Left ventricle myocardium inferior (tissue), 1 donor: ENCODE measurements at places on chromosomes 16 and 17.

GRCh38 chr16:81697616-81698309 lies 81.3 kb upstream of the PLCG2 start:
- DNase-seq, result no peak

- no peak for DNase-seq
Measured at GRCh38 chr17:47670064-47670463, 20.3 kb downstream of the KPNB1 start.

GRCh38 chr16:57688487-57688986 lies 6.1 kb upstream of the DRC7 start:
- DNase-seq, result no peak

GRCh38 chr17:42833767-42834422 lies 698 bp downstream of the PSME3 start:
- DNase-seq, result no peak

DNA sequence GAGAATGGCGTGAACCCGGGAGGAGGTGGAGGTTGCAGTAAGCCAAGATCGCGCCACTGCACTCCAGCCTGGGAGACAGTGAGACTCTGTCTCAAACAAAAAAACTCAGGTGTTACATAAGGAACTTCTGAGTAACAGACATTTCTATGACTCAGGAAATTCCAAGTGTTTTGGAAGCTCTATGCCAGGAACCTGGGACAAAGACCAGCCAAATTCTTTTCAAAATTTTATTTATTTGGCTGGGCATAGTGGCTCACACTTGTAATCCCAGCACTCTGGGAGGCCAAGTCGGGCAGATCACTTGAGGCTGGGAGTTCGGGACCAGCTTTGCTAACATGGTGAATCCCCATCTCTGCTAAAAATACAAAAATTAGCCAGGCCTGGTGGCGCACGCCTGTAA lies 5.2 kb upstream of the SH2B1 start:
- DNase-seq, result no peak

GRCh38 chr17:12459736-12460135 lies 206.0 kb upstream of the MYOCD start:
- DNase-seq, result no peak

DNA sequence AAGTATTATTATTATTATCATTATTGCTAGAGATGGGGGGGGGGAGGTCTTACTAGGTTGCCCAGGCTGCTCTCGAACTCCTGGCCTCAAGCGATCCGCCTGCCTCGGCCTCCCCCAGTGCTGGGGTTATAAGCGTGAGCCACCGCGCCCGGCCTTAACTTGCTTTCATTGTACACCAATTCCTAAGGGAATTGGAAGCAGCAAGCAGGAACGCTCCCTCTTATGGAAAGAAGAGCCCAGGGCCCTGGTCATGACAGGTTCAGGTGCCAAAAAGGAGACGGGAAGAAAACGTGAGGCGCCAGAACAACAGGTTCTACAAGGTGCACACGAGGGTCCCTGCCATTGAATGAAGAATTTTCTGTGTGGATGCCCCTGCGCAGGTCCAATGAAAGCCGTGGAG lies 540 bp upstream of the RPL38 start:
- DNase-seq, result no peak

GRCh38 chr17:82089723-82090548 lies 8.1 kb downstream of the FASN start:
- DNase-seq, result peak; percentile 10

- no peak for DNase-seq
Measured at GRCh38 chr17:79915850-79916430, 76.7 kb upstream of the CBX4 start.

DNA sequence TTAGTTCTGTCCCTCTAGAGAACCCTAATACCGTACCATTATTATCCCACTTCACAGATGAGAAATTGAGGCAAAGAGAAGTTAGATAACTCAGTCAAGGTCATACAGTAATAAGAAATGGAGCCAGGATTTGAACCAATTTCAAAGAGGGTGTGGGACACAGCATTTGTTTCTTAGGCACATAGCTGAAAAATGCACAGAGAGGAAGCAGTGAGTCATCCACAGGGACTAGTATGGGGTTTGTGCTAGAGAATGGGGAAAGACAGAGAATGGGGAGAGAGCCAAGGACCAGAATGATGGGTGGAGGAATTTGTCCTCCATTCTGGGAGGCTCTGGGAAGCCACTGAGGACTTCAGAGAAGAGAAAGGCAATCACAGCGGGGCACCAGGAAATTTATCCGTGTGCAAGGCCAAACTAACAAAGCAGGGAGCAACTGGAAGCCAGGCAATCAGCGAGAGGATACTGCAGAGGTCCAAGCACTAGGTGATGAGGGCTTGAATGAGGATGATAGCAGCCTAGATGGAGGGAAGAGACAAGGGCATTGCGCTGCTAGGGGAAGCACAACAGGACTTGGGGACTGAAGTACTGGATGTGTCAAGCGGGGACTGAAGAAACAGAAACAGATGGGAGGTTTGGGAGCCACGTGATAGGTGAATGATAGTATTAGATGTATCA lies 78.1 kb upstream of the ZFHX3 start:
- no peak for DNase-seq

DNA sequence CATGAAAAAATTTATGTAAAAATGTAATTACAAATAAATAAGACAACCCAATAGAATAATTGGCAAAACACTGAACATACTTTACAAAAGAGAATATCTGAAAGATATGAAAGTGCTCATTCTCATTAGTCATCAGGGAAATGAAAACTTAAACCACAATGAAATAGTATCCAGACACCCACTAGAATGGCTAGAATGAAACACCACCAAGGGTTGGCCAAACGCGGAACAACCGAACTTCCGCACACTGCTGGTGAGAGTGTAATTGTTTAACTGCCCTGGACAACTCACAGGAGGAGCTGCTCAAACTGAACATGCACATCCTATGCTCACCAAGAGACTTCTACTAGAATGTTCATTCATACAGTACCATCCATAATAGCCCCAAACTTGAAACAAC lies 5.8 kb upstream of the ZDHHC7 start:
- DNase-seq, result no peak

GRCh38 chr17:83119987-83120864 lies 40.8 kb downstream of the METRNL start:
- DNase-seq, result peak; percentile 20

DNA sequence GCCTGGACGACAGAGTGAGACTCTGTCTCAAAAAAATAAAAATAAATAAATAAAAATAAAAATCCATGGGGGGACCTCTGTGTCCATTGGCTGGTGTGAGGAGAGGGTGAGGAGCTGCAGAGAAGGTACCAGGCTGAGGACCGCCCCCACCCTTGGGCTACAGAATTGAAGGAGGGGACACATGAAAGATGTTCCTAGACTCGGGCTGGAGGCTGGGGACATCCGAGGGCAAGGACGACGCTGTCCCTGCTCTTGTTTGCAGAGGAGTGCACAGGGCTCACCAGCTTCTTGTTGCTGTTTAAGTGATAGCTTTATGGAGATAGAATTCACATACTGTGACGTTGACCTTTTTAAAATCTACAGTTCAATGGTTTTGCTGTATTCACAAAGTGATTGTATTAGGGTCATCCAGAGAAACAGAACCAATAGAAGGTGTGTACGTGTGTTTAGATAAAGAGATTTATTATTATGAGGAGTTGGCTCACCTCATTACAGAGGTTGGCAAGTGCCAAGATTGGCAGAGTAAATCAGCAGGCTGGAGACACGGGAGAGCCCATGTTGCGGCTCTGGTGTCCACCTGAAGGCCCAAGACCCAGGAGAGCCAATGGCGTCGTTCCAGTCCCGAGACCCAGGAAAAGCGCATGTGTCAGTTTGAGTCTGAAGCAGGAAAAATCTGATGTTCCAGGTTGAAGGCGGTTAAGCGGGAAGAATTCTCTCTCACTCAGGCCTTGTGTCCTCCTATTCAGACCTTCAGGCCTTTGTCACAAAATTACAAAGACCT lies 320.7 kb downstream of the SEC14L1 start:
- no peak for DNase-seq

DNA sequence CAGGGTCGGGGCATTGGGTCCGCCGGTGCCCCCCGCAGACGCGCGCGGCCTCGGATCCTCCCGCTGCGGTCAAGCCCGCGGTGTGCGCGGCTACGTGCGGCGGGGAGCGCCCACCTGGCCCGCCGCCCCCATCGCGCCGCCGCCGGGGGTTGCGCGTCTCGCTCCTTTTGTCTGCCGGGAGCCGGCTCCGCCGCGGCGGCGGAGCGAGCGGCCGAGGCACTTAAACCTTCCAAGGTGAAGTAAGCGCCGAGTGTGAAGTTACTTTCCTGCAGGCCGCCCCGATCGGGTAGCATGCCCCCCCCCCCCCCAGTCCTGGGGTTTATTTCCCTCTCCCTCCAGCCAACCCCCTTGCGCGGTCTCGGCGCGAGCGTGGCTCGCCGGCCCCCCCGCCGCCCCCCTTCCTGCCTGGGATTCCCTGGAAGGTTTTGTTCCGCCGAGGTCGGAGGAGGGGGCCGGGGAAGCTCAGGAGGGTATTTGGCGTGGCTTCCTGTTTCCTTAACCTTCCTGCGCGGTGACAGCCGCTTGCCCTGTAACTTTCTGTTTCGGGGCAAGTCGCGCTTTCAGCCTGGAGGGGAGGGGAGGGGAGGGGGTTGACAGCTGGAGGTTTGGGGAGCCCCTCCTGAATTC lies 56.6 kb upstream of the GSE1 start:
- no peak for DNase-seq

- no peak for DNase-seq
Measured at GRCh38 chr17:45367216-45367615, 50.4 kb upstream of the MAP3K14 start.

GRCh38 chr16:49458656-49459445 lies 85.2 kb downstream of the C16orf78 start:
- DNase-seq, result no peak

DNA sequence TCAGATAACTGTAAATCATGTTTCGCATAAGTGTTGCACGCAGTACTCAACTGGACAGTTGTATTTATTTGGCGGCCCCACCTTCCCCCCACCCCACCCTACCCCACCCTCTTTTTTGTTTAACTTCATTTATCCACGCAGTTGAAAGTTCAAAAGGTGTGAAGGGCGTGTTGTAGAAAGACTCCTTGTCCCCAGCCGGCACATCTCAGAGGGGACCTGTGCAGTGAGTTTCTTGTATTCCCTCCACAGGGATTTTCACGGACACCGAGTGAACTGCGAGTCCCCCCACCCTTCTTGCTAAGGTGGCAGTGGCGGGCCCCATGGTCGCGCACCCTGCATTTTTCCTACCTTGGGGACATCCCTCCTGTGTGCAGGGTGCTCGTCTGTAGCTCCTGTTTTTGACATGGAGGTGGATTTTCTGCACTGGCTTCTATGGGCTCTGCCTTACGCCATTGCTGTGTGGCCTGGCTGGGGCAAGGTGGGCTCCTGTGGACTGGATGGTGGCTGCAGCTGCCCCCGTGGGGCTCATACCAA lies 36.2 kb downstream of the ADCY7 start:
- DNase-seq, result no peak

GRCh38 chr17:6350806-6351205 lies 84.1 kb downstream of the AIPL1 start:
- no peak for DNase-seq

DNA sequence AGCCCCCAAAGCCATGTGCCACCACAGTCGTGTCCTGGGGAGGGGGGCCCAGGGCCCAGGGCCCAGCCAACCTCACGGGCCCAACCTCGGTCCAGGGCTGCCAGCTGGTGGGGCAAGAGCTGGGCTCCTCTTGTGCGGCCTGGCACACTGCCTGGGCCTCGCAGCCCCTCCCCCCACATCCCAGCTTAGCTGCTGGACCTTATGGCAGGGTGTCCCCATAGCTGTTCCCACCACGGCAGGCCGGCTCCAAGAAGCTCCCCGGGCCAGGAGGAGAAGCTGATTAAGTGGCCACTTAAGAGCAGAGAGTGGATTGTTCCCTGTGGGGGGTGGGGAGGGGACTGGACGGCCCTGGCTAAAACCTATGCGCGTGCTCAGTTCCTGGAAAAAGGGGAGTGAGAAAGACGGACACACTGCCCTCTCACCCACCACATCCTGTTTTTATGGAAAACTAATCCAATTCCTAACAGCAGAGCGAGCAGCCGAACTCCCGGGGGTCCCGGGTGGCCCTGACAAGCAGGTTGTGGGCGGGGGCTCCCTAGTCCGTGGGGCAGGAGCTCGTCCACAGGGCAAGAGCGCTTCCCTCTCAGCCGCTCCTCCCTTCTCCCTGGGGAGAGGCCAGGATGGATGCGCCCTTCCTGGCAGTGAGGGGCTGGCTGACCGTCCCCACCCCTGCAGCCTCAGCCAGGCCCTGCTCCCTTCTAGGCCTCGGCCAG lies 16.8 kb downstream of the PIEZO1 start:
- no peak for DNase-seq

DNA sequence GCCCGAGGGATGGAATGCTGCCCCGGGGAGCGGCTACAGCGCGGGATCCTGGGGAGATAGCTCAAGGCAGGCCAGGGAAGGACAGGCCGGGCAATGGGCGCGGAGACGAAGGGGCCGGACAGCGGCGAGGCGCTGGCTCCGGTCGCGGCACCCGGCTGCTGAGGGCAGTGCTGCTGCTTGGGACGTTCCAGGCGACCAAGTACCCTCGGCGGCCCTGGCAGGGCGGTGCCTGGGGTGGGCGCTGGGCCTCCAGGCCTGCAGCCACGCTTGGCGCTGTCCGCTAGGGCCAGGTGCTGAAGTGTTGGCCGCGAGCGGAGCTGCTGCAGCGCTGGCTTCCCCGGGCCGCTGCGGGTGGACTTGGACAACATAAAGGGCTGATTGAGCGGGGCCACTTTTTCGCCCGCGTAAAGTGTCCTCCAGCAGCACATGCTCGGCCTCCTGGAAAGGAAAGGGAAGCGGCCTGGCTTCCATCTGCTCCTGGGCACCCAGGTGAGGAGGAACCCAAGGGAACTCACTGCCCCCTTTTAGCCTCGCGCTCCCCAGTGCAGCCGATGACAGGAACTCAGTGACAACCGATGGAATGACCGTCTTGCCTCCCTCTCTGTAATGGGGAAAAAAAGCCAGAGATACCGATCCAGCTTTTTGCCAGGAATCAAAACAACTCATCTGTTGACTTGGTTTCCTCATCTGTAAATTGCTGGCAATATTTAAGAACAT lies 23.7 kb downstream of the CLEC3A start:
- DNase-seq, result peak; percentile 60

DNA sequence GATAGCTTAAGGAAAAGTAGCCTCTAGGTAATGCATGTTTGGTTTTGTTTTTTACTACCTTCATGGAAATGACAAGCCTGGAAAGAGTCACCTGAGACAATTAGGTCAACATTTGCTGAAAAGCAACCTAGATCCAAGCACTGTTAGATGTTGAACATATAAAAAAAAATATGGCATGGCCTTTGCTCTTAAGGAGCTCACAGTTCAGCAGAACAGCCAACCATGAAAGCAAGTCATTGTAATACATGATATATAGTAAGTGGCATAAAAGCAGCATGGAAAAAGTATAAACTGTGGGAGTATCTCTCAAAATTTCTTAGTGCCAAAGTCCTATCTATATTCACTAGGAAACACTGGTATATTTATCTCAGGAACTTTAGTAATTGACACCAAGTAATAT lies 31.6 kb downstream of the CFDP1 start:
- no peak for DNase-seq

GRCh38 chr17:50190603-50191358 lies 10.7 kb downstream of the COL1A1 start:
- no peak for DNase-seq

DNA sequence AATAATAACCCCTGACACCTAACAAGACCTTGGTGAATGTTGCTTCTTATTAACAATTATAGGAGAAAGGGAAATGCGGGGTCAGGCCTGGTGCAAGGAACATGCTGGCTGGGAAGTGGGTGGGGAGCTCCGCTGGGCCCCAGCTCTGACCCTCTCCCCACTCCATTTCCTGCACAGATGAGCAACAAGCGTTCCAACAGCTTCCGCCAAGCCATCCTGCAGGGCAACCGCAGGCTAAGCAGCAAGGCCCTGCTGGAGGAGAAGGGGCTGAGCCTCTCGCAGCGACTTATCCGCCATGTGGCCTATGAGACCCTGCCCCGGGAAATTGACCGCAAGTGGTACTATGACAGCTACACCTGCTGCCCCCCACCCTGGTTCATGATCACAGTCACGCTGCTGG lies 23.0 kb downstream of the RHBDL3 start:
- DNase-seq, result no peak
